ENCODE measurements at places on chromosomes 4 and X.

GRCh38 chr4:124491361-124492145 is 221.0 kb downstream of the ANKRD50 start:
- no peak for DNase-seq

GRCh38 chr4:43843501-43843900 is 605.1 kb downstream of the KCTD8 start:
- no peak for DNase-seq

DNA sequence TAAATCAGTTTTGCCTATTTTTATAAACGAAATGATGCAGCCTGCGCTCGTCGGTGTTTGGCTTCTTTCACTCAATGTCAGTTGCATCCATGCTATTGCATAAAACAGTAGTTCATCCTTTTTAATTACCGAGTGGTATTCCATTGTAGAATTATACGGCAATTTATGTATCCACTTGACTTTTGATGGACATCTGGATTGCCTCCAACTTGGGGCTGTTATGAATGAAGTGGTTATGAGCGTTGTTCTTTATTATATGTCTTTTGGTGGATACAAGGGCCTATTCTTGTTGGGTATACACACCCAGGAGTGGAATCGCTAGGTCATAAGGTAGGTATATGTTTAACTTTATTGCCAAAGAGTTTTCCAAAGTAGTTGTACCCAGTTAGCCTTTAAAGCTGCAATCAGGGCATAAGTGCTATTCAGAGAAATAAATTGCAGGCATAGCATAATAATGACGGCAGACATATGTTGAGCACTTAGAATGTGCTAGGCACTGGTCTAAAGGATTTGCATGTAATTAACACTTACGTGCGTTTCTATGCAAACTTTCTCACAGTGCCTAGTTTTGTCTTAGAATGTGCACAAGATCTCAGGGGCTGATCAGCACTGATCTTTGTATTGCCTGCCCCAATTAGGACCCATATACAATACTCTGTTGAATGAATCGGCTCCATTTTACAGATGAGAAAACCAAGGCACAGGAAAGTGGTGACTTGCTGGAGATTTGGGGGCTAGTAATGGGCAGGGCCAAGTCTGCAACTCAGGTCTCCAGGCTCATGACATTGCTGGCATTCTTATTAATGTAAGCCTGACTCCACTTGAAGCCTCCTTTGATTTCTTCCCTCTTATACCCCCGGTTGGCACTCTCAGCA is 407.0 kb downstream of the BCOR start:
- DNase-seq: no peak

DNA sequence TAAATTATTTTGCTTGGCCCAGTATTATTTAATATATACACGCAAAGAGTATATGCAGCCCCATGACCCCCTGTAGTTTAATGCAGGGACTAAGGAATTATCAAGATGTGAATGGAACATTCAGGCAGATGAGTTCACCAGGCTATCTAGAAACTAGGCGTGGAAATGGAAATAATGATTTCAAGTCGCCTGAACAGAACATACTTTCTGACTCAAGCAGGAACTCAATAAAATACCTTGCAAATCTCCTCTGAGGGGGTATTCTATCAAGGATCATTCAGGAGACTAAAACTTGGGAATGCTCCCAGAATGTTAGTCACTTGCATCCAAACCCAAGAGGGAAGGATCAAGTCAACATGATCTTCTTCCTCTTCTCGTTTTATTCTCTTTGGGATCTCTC is 59.6 kb upstream of the RASSF6 start:
- no peak for DNase-seq

DNA sequence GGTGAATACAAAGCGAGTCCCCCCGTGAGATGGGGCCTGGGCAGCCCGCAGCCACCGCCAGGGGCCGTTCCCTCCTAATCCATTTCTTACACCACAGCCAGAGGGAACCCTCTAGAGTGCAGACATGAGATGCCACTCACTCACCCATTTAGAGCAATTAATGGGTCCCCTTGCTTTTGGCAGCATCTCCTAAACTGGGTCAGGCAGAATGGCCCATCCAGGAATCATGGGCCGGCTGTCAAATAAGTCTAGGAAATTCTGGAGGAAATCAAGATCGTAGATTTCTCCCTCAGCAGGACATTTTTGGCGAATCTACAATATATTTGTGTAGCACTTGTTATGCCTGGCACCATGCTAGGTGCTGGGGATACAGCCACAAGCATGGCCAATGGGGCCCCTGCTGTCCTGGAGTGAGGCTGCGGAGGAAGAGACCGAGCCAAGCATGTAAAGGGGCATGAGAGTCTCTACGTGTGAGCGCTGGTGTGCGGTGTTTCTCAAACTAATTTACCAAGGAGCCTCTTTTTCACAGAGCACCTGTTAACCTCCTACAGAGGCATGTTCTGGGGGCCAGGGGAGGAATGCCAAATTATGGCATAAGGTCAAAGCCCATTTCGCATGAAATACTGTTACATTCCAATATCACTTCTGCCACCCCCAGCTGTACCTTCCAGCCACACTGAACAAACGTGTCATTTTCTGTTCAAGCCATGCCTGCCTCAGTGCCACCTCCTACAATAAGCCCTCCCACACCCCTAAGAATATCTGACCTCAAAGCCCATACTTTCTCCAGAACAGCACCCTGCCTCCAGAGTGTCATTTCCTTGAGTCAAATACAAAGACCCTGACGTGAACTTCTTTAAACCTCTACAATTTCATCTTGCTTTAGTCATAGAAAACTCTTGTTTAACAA is 28.1 kb upstream of the JAKMIP1 start:
- DNase-seq: no peak

DNA sequence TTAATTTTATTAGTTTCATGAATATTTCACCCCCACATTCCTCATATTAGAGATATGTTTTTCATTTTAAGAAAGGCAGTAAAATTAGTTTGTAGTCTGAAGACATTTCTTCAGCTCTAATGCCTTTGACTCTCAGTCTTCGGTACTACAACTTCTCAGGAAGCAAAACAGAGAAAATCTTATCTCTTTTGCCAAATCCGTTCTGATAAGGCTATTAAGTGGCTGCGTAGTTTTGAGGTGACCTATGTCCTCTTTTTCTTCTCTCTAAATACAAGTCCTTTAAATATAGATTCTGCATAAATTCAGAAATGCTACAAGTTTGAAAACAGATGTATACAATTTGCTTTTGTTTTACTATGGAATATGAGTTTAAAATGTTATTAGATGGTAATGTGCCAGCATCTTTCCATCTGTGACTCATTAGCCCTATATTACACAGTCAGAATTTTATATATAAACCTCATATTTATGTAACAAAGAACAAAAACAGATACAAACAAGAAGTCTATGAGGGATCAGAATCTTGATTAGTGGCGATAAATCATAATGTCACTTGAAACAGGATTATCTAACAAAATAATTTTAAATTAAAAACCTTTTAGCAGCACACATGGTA is 181.2 kb upstream of the ETNPPL start:
- no peak for DNase-seq

DNA sequence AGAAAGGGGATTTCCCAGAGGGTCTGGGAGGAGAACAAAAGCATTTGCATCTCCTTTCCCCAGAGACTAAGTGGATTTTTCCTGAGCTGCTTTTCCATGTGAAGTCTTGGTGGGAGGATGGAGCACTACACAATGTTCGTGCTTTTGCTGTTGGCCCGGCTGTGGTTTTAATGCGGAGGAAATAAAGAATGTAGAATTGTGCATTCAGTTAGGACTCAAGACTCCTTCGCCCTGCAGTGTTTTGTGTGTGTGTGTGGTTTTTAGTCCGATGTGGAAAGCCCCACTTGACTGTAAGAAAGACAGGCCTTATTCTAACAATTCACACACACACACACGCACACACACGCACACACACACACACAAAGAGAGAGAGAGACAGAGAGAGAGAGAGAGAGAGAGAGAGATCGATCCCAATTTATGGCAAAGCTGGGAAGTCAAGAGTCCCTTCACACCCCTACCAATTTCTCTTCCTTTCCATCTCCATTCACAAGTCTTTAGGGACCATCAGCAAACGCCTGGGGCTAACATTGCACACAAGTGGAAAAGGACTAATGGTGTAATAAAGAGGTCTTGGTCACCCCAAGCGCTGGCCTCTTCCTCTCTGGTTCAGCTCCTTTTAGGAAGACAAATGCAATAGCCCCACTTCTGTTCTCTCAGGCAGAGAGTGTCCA is 44.2 kb downstream of the CLDN34 start:
- no peak for DNase-seq

DNA sequence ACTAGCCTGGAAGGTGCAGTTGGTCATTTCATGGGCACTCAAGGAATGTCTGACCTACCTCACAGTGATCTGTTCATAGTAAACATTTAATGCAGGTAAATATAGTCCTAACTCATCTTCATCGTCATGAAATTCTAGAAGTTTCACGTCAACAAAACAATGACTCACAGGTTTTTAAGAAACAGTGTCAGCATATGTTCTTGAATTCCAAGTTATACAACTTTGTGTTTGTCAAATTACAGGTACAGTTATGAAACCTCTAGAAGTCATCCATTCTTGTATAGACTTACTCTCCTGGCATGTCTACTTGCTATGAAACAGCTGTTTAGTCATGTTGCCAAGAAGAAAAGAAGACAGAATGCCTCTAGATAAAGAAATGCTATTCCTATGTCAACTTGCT is 46.6 kb downstream of the AFM start:
- no peak for DNase-seq

GRCh38 chr4:41670530-41670929 is 78.0 kb downstream of the PHOX2B start:
- no peak for DNase-seq

DNA sequence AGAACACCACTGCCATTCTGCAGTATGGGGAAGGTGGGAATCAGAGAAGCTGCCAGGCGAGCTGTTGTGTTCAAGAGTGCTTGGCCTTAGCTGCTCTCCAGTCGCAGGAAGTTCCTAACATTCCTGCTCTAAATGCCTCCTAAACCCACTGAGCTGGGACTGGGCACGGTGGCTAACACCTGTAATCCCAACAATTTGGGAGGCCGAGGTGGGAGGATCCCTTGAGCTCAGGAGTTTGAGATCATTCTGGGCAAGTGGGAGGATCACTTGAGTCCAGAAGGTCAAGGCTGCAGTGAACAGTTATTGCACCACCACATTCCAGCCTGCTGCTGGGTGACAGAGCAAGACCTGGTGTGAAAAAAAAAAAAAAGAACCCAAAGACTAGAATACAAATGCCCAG is 690.3 kb upstream of the FAM241A start:
- DNase-seq: no peak

DNA sequence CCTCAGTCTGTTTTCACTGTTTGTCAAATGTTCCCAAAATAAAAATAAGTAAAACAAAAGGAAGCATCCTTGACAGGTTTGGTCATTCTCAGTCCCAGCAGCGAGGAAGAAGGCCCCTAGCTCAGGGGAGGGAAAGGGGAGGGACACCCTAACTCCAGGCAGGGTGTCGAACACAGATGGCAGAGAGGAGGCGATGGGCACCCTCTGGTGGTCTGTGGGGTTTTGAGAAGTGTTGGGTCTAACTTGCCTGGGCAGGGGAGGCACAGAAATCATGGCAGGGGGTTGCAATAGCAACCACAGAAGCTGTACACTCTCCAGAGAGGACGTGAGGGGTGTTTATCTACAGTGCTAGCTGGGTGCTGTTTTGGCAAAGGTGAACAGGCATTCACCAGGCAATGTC is 229.8 kb upstream of the SFRP2 start:
- DNase-seq: no peak

- DNase-seq: no peak
These were observed 25.8 kb downstream of the PDGFRA start for GRCh38 chr4:54254915-54255246.

DNA sequence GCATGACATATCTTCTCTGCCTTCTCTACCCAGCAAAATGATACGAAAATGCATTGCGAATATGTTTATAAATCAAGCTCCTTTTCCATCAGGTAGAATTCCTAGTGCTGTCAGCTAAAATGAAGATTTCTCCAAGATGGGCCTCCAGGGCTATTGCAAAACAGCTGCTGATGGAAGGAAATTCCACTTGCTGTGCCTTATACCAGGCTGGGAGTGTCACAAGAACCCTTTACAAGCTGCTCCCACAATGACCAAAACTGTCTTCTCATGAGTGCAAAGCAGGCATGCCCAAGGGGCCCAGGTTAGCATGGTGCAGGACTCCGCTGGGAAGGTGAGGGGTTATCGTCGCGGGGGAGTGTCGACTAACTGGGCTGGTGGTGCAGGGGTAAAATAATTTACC is 8.7 kb downstream of the HNRNPH2 start:
- no peak for DNase-seq

DNA sequence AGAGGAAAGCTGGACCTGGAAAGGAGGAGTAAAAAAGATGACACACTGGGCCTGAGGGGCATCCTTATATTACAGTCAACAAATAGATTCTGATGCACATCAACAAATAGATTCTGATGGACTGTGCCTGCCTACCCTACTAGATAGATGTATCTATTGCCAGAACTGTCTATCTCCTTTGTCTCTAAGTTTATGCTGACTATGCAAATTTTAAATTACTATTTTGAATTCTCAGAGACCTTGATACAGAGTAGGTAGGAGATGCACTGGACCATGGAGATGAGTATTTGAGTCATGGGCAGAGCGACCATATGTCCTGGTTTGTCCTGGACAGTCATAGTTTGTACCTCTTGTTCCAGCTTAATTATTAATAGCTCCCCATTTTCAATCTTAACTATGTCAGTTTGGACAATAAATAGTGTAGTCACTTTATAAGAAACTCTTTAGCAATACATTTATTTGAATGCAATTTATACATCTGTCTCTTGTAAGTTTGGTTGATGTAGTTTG is 247.9 kb upstream of the PPP1R2C start:
- DNase-seq: no peak

DNA sequence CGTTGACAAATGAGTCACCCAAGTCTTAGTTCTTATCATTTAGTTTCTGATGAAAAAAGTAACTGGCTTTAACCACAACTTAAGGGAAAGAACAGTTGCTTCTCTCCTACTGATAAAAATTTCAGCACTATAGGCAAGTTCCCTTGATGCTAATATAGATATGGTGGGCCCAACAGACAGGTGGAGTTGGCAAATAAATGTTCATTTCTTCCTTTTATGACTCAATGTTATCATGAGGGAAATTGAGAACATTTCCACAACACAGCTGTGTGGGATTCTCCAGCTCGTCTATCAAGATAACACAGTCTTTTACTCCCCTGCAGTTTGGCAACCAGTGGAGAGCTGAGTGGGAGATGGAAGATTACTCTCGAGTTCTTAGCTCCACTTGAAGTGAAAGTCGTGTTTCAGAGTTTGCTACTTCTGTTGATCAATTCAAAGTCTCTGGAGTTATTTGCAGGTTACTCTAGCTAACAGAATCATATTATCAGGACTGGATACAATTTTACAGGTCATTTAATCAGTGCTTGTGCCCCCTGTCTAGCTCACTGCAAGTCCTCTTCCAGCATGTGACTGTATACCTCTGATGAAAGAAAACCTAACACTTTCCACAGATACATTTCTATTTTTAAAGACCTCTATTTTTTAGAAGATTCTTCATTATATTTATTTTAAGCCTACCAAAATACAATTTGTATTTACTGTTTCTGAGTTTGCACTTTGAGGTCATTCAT is 270.6 kb upstream of the GK2 start:
- DNase-seq: no peak

- DNase-seq: peak; percentile 55
These were observed 108.3 kb upstream of the ARSJ start for GRCh38 chr4:114087596-114088230.

Measured in AG04450 (cell line).